ENCODE measurements at places on chromosomes 12 and 14.

DNA sequence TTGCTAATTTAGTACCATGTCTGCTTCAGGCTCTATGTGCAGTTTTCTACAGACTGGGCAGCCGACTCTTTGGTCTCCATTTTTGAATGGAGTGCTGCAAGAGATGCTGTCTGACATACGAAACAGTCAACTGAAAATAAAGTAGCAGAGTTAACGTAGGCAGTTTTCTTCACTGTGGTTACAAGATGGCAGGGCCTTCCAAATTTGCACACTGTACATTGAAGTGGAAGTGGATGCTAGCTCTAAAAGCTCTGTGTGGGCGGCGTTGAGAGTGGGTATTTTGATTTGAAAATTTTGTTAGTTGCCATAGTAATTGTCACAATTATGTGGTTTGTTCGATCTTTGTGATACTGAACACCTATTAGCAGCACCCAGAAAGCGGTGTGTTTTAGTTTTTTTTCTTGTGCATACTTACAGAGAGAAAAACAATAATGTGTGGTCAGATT, 154.9 kb upstream of the ATP2B1 start:
- DNase-seq, result peak; percentile 92

DNA sequence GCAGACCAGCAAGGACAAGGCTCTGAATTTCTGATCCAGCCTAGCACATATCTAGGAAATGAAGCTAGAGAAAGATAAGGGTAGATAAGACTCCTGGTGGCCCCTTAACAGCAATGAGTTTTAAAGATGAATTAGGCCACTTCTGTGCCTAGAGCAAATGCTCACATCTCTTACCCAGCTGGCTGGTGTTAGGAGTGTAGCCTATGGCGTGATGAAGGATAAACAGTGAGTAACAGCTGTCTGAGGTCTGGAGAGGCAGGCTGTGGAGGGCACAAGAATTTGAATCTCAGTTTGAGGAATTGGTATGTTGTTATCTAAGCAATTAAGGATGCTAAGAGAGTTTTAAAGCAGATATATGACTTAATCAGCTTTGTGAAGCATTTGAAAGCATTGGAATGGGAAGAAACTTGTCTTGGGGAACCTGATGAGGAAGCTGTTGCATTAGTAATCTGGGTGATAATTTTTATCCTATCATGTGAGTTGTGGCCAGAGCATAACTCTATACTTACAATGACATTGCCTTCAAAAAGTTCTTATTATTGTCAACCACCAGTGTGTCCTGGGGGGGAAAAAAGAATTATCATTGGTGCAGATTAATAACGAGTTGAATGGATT, 161.8 kb downstream of the SRGAP1 start:
- no peak for DNase-seq

DNA sequence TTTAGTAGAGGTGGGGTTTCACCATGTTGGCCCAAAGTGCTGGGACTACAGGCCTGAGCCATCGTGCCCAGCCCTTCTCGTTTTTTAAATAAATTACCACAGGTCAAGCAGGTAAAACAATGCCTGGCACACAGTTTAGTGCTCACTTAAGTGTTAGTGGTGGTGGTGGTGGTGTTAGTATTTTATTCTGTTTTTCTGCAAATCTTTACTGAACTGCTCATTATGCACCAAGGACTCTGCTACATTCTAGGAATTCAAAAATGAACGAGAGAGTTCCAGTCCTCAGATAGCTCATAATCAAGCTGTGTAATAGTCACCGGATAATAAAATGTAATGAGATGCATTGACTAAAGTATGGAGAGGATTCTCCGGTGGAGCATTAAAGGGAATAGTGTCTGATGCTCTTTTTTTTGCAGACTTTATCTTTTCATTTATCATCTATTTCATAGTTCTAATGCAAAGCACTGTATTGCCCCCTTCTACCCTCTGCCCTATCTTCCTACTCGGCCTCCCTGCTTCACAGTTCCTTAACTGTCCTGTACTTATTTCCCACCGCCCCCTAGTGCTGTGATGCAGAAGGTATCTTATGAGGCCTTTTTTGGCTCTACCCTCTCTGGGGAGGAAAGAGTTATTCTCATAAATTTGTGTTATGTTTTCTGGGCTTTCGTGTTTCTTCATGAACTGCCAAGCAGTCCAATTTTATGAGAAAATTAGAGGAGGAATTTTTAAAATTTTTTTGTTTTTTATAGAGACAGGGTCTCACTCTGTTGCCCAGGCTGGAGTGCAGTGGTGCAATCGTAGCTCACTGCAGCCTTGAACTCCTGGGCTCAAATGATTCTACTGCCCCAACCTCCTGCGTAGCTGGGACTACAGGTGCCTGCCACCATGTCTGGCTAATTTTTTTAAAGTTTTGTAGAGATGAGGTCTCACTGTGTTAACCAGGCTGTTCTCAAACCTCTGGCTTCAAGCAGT, 1.0 kb downstream of the ITFG2 start:
- peak; percentile 58 for DNase-seq

DNA sequence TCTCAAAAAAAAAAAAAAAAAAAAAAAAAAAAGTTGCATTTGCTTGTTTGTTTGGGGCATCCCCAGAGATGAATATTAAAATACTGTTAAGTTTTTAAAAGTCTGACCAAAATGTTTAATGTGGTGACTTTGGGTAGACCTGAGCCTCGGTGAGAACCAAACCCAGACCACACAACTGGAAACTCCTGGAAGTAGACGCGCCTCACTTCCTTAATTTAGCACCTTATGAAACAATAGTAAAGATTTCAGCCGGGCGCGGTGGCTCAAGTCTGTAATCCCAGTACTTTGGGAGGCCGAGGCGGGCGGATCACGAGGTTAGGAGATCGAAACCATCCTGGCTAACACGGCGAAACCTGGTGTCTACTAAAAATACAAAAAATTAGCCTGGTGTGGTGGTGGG, 9.3 kb downstream of the NFKBIA start:
- no peak for DNase-seq

DNA sequence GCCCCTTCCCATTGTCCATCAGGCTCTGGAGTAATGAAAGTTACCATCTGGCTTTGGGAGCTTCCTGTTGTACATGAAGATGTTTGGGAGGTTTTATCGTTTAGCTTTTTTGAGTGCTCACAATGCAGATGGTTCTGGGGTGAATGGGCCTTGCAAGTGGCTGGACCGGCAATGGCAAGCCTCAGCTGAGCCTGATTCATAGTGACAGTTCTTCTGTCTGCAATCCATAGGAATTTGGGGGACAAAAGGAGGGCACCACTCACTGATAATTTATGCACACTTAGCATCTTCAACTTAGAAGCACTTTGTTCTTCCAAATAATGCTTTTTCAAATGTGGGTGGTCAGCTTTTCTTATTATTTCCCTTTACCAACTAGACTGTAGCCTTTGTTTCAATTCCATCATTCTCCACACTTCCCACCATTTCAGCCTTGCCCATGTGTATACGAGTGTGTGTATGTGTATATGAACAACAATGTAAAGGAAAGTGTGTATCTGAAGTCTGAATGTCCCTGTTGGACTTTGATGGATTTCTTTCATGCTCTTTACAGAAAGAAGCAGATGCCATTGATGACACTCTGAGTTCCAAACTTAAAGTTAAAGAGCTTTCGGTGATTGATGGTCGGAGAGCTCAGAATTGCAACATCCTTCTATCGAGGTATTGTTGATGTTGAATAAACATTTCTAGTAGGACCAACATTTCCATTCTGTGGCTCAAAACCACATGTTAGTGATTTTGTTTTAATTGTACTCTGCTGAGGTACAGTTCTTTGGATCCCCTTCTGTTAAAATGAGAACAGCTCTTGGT, 125.5 kb downstream of the GPR135 start:
- DNase-seq, result no peak

DNA sequence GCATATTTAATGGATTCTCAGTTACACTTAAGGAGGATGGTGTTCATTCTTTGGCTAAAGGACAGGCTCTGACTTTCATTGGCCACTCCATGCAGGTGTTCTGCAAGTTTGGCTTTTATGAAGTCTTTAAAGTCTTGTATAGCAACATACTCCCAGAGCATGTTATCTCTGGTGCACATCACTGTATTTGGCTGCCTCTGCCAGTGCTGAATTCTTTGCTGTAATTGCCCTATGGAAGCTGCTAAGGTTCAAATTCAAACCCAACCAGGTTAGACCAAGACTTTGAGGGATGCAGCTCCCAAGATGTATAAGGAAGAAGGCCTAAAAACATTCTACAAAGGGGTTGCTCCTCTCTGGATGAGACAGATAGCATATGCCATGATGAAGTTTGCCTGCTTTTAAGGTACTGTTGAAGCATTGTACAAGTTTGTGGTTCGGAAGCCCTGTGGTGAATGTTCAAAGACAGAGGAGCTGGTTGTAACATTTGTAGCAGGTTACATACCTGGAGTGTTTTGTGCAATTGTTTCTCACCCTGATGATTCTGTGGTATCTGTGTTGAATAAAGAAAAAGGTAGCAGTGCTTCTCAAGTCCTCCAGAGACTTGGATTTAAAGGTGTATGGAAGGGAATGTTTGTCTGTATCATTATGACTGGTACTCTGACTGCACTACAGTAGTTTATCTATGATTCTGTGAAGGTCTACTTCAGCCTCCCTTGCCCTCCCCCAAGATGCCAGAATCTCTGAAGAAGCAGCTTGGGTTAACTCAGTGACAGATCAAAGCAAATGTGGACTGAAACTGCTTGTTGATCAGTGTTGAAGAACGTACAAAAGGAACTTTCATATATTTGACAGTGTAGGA, 19.4 kb downstream of the TMEM116 start:
- DNase-seq, result peak; percentile 31

DNA sequence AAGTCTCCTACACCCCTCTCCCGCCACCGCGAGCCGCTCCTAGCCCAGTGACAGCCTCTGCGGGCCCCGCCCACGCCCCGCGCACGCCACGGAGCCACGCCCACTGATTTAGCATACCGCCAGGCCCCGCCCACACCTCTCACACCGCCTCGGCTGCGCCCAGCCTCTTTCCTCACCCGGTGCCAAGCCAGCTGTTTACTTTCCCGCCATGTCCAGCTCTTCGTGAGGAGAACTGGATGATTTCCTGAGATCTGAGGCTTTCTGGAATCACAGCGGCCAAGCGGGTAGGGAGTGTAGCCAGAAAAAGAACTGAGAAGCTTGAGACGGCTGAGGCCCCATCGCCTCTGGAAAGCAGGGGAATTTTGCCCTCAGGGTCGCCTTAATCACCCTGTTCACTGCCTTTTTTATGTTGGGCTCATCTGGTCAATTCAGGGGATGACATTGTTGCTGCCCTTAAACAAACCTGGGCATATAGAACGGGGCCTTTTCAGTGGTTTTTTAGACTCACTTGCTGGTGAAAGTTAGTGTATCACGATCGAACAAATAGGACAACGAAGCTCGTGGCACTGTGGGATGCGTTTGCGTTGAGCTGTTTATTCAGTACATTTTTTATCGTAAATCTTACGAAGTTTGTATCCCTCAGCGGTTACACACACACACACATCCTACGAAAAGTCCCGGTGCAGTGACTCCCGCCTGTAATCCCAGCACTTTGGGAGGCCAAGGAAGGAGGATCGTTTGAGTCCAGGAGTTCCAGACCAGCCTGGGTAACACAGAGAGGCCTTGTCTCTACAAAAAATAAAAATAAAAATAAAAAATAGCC, at the start of gene RNF212B:
TSS of gene RNF212B (plus strand) at position 165 of the 823 bp plus-strand sequence. CDS start 2,410 bp downstream, outside the sequence.
- DNase-seq, result peak; percentile 52

Measured in CD4-positive, alpha-beta T cell treated with Interleukin-15 for 4 hours (primary cell).